ENCODE measurements at places on chromosomes 2 and 18.

DNA sequence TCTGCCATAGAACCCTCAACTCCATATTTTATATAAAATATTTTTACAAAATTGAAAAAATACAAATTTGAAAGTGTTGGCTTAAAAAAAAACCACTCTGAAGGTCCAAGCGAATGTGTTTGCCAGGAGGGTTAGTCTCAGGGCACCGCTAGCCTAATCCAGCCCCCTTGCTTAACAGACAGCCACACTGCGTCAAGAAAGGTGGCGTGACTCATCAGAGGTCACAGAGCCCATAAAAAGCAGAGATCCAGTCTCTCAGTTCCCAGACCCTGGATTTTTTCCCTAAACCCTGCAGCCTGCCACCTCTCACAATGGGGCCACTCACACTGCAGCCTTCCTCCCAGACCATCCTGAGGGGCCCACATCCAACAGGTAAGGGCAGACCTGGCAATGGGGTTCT lies 3.9 kb upstream of the TNS1 start:
- DNase-seq = no peak

- peak; percentile 2 for DNase-seq
Observed at GRCh38 chr2:63888490-63889402, 47.0 kb downstream of the UGP2 start.

DNA sequence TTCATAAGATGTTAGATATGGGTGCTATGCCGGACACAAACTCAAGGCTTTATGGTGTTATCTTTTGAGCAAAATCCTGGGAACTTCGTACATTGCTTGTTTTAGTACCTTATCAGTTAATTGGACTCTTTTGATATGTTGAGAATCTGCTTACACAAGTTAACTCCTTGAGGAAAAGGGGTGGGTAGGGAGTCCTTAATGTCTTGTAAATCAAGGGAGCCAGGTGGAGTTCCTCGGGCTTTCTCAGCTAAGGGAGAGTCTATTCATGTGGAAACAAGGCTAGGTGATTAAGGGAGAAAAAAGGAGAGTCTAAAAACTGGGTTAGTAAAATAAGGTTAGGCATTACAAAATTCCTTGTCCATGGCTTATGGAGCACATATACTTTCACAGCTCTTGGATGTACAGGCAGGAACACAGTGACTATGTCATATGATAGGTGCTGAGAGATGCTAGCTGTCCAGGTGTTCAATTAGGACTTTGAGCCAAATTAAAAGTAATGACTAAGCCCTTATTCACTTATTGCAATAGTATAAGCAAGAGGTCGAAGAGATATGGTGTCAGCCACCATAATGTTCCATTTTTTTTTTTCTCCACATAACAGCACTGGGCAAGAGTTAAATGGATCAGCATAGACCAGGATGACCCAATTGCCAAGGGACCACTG lies 59.5 kb upstream of the DYNAP start:
- no peak for DNase-seq

GRCh38 chr2:20676353-20677215 lies 9.6 kb downstream of the GDF7 start:
- no peak for DNase-seq

DNA sequence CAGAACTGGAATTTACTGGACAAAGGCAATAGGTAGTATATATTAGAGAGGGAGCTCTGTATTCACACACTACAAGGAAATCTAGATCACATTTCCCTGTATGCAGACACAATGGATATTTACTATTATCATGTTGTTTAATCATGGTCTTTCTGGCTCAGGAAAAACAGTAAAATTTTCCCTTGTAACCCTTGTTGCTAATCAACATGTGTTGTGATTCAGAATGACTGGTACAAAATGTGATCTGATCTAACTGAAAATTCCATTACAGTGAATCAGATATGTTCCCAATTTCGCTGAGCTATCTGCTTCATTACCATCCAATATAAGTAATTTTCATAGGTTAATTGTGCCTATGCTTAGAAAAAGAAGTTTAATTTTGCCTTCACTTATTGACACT lies 1109.7 kb downstream of the LRP1B start:
- DNase-seq = no peak

DNA sequence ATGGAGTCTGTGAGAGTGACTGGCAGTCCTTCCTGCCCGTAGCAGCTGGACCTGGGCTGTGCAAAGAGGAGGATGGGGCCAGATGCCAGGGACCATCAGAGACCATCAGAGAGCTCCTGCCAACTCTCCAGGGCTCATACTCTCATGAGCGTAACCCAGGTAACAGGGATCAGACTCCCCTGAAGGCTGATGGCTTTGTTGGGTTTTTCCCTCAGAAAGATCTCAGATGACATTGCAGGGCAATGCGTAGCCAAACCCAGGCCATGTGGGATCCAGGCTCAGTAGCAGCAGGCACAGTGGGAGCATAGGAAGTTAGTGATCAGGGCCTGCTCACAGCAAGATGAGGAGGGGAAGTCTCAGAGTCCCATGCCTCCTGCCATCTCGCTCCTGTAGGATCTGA lies 218.0 kb downstream of the LOXHD1 start:
- DNase-seq = no peak

DNA sequence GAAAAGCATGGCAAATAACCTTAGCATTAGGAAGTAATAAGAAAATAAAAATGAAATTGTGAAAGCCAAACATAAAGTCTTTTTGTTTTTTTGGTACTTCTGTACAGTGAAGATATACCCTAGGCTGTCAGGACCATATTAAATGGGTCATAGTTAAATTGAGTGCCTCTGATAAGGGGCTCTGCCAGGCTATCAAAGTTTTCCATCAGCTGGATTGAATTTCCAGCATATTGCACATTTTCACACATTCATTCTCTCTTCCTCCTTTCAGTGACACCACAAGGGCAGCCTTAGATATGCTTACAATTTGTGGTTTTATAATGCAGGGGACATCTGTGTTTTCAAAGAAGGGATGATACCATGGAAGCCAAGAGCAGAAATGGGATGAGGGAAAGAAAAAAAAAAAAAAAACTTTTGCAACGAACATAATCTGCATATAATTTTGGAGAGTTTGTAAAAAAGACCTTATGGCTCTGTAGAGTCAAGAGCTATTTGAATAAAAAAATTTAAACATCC lies 109.3 kb upstream of the LYPD1 start:
- no peak for DNase-seq

GRCh38 chr2:152542995-152543481 lies 174.2 kb downstream of the PRPF40A start:
- DNase-seq = no peak

GRCh38 chr2:112153179-112153490 lies 14.9 kb downstream of the FBLN7 start:
- DNase-seq = no peak

- DNase-seq = no peak
Observed at GRCh38 chr2:157259386-157259785, 1.9 kb downstream of the GALNT5 start.

DNA sequence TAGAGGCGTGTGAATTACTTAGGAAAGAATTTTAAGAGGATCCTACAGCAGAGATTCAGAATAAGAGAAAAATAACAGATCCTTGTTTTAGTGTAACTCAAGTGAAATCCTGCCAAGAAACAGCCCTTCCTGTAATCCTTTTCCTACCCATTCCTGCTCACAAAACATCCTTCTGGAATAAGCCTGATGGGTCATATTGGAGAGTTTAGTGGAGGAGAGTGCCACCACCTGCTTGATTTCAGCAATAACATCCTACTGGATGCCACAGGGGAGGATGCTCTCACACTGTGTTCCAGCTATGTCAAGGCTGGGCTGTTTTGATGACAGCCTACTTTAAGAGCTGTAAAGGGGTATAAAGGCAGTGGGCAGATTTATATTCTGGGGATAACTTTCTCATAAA lies 54.8 kb upstream of the CCDC178 start:
- no peak for DNase-seq

GRCh38 chr2:127239395-127239794 lies 19.3 kb upstream of the CYP27C1 start:
- no peak for DNase-seq

DNA sequence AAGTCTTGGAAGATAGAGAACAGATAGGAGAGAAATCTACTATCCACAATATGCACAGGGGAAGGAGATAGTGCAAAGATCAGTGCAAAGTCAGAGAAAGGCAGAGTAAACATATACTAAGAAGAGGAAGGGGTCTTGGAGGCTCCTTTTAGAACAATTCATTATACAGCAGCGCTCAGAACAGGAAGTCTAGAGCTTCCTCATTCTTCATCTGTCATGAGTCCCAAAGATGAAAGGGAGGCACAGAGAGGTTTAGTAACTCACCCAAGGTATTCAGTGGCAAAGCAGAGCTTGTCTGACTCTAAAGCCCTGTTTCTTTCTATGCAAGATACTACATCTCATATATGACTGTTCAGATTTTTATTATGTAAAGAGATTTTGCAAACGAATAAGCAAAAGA lies 1.4 kb downstream of the SP110 start:
- no peak for DNase-seq

- no peak for DNase-seq
Observed at GRCh38 chr18:57819671-57820460, 16.8 kb upstream of the ATP8B1 start.

DNA sequence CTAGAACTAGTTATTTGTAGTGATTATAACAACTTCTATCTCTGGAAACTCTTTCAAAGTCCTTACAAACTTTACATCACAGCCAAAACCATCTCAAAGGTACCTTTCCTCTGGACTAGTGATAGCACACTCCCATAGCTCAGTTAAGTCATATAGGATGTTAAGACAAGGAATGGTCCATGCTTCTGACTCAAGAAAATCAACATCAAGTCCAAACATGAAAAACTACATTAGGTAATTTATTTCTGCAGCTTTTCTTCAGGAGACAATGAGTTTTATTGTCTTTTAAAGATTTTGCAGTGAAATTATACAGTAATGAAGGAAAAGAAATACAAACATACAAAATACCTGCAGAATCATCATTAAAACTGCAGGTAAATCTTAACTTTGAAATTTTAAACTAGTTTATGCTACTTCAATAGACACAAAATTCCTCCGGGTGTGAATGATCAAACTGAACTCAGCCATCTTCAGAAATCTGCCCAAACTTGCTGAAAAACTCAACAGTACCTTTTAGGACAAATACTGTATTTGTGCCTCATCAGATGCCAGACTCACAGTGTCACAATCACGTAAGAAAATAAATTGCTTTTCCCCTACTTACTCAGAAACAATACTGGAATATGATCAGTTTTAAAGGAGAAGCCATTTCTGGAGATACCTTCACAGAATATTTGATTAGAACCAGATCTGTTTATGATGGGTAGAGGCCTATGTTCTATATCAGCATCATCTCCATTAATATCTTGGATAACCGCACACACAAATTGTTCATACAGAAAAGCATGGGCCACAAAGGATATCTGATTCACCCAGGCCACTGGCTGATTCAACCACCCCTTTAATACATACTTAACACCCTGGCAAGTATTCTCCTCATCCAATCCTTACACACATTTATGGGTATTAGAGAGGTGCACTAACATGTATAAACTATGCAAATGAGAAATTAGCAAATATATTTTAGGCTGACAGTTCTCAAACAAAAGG lies 2.6 kb downstream of the TMEM131 start:
- no peak for DNase-seq

- DNase-seq = no peak
Observed at GRCh38 chr2:226756131-226756530, 43.5 kb downstream of the IRS1 start.

DNA sequence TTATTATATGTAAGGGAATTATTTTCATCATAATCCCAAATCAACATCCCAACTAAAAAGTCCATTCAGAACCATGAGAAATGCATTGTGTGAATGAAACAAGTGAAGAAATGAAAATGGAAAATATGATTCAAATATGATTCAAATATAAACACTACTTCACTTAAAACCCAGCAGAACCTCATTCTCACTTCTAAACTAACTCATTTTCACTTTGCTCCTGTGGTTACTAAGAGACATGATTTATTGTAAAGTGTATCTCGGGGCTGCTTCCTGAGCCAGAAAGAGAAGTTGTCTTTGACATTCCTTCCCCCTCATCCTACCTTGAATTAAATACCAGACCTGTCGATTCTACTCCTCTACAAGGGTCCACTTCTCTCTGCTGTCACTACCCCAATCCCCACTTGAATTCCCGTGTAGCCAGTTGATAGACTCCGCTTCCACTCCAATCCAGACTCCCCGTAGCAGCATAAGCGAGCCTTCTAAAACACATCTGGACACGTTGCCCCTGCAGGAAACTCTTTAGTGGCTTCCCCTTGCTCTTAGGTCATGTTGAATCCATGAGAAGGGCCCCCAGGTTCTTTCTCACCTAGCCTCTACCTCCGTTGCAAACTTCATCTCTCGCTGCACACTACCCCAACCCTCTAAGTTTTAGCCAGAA lies 697.0 kb upstream of the ID2 start:
- no peak for DNase-seq

GRCh38 chr2:124147552-124147951 lies 122.5 kb downstream of the CNTNAP5 start:
- no peak for DNase-seq

DNA sequence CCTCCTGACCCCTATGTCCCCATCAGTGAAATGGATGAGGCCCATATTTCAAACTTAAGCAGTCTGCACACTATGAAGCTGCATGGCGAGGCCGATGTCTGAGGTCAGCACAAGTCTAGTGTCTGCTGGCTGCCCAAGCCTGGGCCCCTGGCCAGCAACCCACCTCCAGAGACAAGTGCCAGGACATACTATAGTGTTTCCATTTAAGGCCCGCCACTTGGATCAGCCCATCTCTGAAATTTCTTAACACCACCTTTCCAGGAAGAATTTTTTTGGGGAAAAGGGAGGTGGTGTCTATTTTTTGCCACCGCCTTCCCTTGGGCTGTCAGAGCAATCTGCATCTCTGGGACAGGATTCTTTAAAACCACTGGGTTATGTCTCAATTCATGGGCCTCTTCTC lies 1.8 kb downstream of the ACVR1 start:
- DNase-seq = no peak

GRCh38 chr2:133334923-133335322 lies 233.3 kb downstream of the NCKAP5 start:
- no peak for DNase-seq

All from CD8-positive, alpha-beta memory T cell (primary cell).